ENCODE measurements at places on chromosomes 3 and 15.

DNA sequence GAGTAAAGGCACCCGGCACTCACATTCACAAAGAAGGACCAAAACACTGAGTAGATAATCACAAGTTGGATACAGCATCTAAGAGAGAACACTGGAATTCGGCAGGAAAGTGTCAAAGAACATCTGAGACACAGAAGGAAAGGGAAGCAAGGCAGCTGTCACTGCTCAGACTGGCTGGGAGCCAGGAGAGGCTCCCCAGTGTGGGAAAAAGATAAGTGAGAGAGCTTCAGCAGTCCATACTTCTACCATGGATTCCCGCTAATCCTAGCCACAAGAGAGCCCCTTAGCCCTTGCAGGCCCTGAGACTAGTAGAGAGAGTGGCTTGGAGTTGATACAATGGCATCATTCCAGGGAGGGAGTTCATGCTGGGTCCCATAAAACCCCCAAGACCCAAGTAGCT, 36.7 kb upstream of the CP start:
- DNase-seq = no peak

- no peak for DNase-seq
These were observed 23.1 kb downstream of the TNK2 start for GRCh38 chr3:195885036-195885891.

GRCh38 chr3:174776123-174776522, 83.0 kb upstream of the NAALADL2 start:
- no peak for DNase-seq

- no peak for DNase-seq
These were observed 4.6 kb downstream of the SEMA7A start for GRCh38 chr15:74428970-74429780.

- DNase-seq = no peak
These were observed 1.5 kb downstream of the CELF6 start for GRCh38 chr15:72318408-72318942.

Data from effector CD8-positive, alpha-beta T cell (primary cell).